ENCODE measurements at places on chromosomes 16 and 17.

GRCh38 chr16:74052016-74052415 is 244.6 kb upstream of the PSMD7 start:
- no peak for DNase-seq

GRCh38 chr16:58317608-58318152 is 22.9 kb upstream of the PRSS54 start:
- DNase-seq = no peak

DNA sequence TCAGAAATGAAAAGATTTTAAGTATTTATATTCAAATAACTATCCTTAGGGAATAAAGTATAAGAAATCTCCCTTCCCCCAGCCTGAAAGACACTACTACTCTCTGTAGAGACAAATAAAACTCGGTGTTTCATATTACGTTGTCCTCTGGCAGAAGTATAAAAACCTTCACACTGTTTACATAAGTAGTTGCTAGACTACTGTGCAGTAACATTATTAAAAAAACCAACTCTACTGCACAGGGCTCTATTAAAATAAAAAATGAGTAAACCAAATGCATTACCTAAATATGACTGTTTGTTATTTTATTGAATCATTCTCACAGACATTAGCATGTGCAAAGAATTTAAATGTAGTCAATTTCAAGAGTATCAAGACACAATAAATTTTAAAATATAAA is 67.4 kb downstream of the MED13 start:
- peak; percentile 76 for DNase-seq

GRCh38 chr16:47907109-47907508 is 248.7 kb downstream of the ABCC12 start:
- no peak for DNase-seq

GRCh38 chr17:82489117-82489516 is 30.4 kb upstream of the FOXK2 start:
- no peak for DNase-seq

- no peak for DNase-seq
Measured at GRCh38 chr16:84605339-84605848, 12.5 kb downstream of the COTL1 start.

GRCh38 chr16:1152651-1153259 is at the start of gene CACNA1H:
Gene CACNA1H, plus strand, starts transcription at chr16:1153106. Its CDS starts 632 bp downstream, at chr16:1153738.
- DNase-seq = no peak

DNA sequence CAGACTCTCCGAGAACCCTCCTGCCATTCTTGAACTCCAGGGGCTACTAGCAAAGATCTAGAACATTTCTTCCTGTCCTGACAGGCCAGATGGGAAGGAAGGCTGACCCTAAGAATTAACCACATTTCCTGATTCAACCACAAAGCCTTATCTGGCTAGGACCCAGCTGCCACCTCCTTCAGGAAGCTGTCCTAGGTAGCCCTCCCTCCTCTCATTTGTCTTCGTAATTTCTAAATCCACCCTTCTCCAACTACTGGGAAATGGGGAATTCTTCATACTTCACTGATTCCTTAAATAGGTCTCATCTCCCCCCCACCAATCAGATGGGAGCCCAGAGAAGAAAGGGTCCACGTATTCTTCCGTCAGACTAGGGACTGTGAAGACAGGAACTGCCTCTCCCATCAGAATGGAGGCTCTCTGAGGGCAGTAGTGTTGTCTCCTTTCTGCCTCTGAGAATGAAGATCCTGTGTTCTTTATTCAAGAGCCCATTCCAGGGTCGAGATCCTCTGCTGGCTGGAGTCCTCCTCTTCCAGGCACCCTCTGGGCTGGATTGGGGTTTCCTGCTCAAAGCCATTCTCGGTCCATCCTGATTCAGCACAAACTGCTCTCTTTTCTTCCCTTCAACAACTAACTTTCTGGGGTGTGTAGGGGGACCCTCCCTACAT is 2.1 kb downstream of the SAMD14 start:
- no peak for DNase-seq

DNA sequence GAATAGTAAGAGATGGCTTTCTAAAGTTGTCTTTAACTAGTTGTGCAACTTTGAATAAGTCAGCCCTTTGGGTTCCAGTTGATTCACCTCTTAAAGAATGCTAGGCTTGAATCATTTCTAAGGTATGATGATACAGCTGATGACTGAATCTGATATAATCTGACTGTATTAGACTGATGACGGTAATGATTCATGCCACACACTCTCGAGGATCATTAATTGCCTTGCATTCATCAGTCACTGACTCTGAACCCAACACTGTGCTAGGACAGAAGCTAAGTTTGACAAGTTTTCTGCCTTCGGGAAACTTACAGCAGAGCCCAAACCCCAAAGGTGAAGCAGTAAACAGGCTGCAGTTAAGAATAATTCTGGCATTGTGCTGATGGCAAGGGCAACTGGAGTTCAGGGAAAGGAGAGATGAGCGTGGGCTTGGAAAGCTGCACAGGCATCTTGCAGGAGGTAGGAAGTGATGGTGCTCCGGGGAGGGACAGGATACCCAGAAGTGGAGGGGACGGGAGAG is 25.8 kb downstream of the ASIC2 start:
- no peak for DNase-seq

Measured in LNCaP clone FGC (cell line).